ENCODE measurements at places on chromosomes 1 and 21.

GRCh38 chr1:52054496-52055065, 410 bp downstream of the TXNDC12 start:
- DNase-seq: no peak

- no peak for DNase-seq
These were observed 166.2 kb downstream of the CLIC6 start for GRCh38 chr21:34834852-34835501.

DNA sequence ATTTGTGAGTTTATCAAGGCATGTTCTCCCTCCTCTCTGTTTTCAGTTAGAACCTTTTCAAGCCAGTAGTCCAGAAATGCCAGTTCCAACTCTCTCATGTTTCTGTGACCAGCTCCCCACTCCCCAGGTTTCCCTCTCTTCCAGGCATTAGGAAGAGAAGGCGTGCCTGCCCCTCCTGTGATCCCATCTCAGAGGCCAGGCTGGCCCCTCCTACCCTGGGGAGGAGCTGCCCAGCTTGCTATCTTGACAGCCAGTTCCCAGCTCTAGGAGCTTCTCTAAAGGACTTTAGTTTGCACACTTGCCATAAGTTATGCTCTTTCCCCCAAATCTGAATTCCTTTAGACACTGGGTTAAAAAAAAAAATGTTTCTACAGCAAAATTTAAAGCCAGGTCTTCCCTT, 8.9 kb downstream of the HYI start:
- DNase-seq: no peak

DNA sequence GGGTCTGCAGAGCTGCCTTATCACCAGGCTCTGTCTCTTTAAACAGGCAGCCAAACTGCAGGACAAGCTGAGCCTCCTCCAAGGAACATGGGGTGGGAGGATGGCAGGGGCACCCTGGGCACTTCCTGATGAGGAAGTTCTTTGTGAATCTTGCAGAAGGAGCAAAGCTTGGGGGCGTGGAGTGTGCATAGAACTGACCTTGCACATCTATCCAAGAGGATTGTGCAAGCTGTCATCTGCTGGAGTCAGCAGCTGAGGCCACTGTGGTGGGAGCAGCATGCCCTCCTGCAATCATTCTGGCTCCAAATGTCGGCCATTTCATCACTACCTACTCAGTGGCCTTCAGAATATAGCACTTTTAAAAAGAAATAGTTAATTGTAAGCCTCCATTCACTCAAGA, 182.2 kb downstream of the AJAP1 start:
- DNase-seq: no peak

DNA sequence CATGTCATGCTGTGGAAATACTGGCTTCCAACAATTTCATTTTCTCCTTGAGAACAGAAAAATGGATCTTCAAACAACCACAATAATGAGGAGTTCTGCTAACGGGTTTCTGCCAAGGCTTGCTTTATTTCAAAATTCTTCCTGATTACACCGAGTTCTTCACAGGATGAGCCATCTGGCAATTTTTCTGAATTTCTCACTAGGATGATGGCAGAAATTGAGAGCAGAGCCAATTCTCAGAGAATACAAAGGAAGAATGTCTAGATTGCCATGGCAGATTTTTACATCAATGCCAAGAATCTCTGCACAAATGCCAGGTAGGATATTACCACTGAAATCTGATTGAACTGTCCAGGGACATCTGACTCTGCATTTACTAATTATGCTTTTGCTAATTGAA, 619.0 kb upstream of the CHRM3 start:
- no peak for DNase-seq

DNA sequence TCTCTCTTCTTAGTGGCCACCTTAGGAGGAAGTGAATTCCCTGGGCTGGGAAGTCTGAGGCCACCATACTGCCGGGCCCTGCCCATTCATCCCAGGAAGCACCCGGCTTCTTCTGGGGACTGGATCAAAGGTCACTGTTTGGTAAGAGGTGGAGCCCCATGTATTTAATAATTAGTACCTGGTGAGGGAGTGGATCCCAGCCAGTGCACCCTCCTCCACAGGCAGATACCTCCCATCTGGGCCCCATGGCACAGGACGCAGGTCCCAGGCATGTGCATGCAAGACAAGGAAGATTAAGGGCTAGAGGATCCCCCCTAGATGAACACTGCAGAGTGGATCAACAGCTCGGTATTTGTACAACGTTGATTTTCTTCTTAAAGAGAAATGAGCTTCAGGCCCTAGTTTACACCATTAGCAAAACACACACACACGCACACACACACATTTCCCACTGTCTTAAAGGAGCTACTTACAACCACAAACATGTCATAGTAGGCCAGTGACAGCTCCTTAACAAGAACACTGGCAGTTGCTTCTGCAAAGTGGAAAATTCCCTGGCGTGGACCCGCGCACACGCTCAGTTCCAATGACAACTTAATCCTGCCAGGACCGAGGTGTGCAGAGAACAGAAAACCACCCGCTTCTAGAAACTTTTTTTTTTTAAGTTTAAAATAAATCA, 90.7 kb downstream of the MRPL37 start:
- no peak for DNase-seq

DNA sequence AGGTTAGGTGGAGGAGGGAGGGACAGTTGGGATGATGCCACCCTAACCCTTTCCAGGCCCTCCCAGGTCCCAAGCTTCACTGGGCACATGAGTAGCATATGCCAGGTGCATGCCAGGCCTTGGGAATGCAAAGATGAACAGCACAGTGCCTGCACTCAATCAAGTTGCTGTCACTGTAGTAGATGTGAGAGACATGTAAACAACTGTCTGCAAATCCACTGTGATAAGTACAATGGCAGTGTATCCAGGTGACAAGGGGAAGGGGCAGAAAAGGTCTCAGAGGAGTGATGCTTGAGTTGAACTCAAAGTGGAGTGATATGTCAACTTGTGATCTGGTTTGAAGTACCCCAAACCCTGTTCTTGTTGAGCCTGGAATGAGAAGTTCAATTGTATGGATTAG, 49.5 kb upstream of the LRRN2 start:
- DNase-seq: no peak

DNA sequence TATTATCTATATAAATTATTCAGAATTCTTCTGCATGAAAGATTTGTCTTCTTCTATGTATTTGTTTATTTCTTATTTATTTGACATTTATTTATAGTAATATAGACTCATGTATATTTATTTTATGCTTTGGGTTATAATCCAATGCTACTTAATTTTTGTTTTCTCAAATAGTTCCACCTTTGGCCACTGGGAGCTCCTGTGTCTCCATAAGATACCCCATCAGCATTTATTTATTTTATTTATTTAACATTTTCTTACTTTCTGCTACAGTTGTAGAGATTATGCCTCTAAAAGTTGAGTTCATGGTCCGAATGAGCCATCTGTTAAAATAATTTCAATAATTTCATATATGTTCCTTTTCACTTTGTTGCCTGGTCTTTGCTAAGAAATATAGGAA, 289.4 kb downstream of the ADGRL2 start:
- DNase-seq: no peak

GRCh38 chr1:218995091-218995665, 178.5 kb upstream of the LYPLAL1 start:
- DNase-seq: no peak

DNA sequence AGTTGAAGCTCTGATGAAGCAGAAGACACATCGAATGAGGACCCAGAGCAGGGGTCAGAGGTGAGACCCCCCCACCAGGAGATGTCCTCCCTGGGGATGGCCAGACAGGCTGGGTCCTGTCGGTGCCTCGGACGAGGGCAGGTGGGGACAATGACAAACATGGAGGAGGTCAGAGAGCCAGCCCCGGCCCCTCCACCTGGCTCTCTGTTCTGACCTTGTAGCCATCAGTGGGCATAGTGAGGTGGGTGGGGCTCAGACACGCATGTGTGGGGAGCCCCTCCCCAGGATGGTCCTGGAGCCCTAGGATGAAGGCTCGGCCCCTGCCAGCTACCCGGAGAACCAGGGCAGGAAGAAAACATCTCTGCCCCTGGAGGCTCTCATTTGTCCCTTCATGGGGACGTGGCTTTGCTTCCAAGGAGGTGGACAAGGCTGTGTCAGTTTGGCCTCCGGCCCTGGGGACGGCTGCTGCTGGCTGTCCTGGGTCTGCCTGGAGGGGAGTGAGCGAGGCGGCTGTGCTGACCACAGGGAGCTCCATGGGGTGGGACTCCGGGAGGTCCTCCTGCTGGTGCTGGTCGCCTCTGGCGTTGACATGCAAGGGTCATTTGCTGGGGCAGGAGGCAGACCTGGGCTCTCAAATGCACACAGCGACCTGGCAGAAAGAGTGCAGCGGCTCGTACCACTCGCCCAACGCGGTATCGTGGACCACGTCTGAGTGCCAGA, 2.6 kb downstream of the KRTAP10-6 start:
- DNase-seq: no peak

DNA sequence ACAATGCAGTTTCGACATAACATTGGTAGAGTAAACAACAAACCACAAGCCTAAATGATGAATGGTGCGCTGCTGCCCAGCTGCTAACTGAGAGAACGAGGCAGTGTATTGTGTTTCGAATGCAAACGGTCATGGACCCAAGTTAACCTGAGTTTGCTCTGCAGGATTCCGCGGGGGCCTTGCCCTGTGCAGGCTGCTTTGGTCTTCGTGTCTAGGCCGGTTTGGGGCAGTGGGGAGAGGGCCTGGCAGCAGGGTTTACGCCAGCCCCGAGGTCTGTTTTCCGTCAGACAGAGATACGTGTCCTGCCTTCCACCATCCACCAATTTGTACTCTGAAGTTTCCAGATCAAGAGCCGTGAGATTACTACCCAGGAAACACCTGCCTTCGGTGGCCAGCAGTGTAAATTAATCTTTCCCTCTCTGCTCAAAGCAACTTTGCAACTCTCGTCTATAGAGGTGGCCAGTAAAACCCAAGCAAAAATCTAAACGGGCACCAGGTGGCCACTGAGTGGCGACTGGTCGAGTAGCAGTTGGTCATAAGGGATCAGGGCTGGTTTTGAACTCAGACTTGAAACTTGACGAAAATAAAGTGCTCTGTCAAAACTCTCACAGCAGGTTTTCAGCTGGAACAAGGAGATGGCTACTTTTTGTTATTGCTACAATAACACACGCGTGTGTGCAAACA, 6.3 kb upstream of the PRDM15 start:
- no peak for DNase-seq

DNA sequence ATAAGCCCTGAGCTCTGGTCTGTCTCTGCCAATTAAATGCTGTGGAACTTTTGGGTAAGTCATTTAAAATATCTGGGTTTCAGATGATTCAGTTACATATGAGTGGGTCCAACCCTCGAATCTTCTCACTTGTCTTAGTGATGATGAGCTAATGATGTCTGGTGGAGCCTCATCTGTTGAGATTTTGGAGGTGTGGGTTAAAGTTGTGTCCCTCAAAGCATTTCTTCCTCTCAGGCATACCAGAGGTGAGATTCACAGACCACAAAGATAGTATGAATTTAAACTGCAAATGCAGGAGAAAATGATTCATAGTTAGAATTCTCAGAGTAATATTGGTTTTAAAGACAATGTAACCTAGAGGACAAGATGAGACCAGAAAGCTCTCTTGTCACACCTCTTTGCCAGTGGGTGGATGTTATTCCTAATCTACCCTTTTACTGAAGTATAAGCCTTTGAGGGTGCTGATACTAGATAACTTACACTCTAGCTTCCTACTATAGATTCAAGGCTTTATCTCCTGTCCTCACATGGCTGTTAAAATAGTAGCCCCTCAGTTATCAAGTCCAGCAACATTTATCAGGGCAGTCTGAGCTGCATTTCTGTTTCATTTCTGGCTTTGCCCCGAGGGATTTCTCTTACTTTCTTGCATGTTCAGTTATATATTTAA, 90.7 kb downstream of the MT1HL1 start:
- DNase-seq: no peak

- DNase-seq: no peak
These were observed 1.3 kb upstream of the ZNF436 start for GRCh38 chr1:23370709-23371584.

DNA sequence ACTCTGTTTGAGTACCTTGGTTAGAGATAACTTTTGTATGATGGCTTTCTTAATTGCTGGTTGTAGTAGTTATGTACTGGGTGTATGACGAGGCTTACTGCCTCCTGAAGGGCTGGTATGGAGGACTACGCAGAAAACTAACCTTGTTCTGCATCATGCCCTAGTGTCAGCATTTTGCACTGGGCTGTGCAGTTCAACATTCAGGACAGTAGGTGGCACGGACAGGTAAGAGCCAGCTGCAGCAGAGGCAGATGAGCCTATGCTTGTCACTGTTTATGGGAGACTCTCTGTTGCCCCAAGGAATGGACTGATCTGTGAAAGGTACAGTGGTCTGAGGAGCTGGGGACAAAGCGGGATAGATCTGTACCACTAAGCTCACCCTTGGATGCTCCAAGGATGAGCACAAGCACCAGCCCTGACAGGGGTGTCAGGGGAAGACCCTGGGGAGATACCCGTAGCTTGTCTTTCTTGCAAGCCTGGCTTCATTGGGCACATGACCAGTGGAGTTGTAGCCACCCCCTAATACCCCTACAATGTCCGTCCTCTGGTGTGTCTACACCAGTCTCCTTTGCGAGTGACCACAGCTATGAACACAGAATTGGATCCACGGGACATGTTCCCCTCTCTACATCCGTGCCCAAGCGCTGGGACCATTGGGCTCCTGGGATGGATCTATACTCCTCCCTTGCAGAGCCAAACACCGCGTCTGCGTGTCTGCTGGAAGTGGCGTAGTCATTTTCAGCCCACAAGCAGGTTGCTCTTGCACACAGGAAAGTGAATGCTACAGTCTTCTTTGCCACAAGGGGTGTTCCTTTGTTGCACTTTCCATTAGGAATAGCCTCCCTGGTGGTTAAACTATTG, 51.1 kb upstream of the CFHR3 start:
- peak; percentile 1 for DNase-seq

DNA sequence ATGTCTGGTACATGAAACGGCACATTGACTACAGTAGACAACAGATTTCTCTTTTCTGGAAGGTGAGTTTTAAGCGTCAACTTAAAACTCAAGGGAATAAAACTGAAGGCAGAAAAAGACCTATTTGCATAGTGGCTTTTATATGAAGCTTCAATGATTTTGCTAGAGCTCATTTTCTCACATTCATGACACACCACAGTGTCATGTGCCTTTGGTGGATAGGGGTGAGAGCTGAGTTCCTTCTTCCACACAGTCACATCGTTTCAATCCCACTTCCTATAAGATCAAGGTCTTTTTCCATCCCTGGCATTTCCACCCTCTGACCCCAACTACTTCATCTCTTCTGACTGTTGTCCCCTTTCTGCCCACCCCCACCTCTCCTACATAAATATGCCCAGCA, 31.0 kb downstream of the IL12RB2 start:
- no peak for DNase-seq

GRCh38 chr1:247992986-247993385, 20.5 kb upstream of the OR2L5 start:
- no peak for DNase-seq

GRCh38 chr1:15939181-15940109, 36.5 kb downstream of the ZBTB17 start:
- no peak for DNase-seq

- DNase-seq: no peak
These were observed 29.4 kb downstream of the CDK18 start for GRCh38 chr1:205533748-205534443.

- DNase-seq: no peak
These were observed 10.6 kb downstream of the S100B start for GRCh38 chr21:46594276-46594675.

GRCh38 chr1:90800012-90800717, 83.1 kb upstream of the BARHL2 start:
- DNase-seq: no peak
